ENCODE measurements at places on chromosomes 7 and 10.

- DNase-seq: no peak
Observed at GRCh38 chr10:4545062-4545461, 280.9 kb upstream of the AKR1E2 start.

GRCh38 chr7:80134536-80135308, at the start of gene GNAI1:
GNAI1 (plus strand) TSS chr7:80134831; CDS start chr7:80135161, 330 bp downstream.
- DNase-seq: no peak

DNA sequence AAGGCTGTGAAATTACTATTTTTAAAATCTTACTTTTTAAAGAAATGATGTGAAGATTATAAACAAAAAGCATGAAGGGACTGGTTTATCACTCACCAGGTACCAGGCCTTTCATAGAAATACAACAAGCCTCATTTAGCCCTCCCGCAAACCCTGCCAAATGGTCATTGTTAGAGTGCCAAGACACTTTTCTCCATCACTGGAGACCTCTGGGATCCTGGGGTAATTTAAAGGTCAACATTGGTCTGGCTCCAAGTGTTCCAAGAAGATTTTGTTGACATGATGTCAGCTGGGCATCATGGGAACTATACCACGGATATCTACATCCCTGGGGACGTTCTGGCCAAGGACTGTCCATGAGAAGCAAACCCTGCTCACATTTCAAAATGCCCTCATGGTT, 138.0 kb upstream of the FRMD4A start:
- no peak for DNase-seq

GRCh38 chr7:101235522-101235921, 2.1 kb downstream of the CLDN15 start:
- DNase-seq: no peak

DNA sequence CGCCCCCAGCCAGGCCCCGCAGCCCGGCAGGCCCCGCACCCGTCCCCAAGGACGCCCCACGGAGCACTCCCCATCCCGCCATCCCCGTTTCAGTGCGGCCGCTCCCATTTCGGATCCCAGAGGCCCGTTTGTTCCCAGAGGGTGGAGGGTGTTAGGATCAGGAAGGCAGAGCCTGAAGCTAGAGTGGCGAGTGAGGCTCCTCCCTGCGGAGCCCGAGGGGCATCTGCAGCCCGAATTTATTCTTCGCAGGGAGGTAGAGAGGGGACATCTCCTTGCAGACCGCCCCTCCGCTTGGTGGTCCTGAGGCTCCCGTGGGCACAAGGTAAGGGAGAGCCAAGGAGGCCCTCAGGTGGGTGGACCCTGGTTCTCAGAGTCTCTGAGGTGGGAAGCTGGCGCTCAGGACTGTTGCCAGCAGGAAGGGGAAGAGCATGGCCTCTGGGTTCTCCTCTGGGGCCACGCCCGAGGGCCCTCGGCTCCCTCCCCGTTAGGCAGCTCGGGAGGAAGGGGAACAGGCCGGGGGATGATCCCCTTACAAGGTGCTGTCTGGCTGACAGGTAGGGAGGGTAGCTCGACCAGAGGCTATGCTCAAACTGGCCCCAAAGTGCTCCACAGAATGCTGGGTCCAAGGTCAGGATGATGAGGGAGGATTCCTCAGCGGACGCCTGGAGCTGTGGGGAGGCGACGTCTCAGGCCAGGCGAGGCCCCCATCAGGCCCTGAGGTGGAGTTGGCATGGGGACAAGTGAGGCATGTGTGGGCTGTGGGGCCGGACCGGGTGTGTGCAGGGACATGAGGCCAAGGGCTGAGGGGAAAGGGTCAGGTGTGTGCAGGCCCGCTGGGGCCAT, 17.4 kb downstream of the POLL start:
- DNase-seq: no peak

DNA sequence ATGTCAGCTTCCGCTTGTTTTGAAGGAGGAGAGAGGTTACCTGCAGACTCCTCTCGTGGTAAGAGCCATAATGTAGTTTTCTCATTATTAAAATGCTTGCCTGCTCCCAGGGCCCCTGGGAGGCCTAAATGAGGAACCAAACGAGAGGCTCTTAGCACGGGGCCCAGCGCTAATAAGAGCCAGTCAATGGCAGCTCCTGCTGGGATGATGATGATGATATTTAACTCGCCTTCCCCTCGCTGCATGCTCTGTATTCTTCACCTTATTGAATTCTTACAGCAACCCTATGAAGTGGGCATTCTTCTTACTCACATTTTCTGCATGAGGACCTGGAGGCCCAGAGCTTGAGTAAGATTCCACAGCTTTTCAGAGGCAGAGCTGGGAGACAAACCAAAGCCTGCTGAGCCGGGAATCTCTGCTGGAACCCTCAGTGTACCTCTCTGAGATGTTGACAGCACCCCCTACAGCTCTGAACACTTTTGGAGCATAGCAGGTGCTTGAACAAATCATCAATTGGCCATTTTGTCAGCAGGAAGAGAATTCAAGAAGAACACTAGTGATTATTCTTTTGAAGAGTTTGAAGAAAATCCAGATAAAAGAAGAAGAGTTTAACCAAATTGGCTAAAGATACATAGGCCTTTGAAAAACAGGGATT, 93.1 kb upstream of the HABP2 start:
- DNase-seq: no peak

DNA sequence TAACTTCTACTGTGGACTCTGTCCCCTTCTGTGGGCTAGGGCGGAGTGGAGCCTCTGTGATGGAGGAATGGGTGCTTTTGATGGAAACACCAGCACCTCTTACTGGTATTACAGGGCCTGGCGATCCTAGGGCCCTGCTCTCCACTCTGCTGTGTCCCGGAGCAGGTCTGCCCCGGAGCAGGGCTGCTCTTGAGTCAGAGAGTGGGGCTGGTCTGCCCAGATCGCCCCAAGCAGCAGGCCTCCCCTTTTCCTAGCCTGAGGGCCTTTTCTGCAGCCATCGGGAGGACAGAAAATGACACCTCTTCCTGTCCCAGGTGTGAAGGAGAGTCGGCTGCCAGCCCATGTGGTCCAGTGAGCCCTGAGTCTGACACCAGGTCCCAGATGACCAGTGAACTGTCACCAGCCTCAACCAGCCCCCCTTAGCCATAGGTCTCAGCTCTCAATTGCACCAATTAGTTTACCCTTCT, 1.4 kb downstream of the ZNF282 start:
- no peak for DNase-seq

GRCh38 chr10:126452245-126452644, 64.0 kb upstream of the ADAM12 start:
- DNase-seq: no peak

DNA sequence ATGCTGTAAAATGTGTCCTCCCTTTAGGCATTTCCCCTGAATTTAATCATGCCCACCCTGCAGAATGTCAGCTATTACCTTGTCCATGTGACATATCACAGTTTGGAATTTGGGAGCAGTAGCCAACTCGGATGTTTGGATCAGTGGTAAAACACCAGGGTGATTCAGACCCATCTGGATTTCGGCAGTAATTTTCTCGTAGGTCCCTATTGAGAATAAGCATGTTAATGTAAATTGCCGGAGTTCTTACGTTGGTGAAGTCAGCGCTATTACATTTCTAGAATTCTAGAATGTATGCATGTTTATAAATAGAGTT, 44.1 kb downstream of the HGF start:
- DNase-seq: no peak

- no peak for DNase-seq
Observed at GRCh38 chr10:58885686-58886345, 290.6 kb upstream of the PHYHIPL start.

DNA sequence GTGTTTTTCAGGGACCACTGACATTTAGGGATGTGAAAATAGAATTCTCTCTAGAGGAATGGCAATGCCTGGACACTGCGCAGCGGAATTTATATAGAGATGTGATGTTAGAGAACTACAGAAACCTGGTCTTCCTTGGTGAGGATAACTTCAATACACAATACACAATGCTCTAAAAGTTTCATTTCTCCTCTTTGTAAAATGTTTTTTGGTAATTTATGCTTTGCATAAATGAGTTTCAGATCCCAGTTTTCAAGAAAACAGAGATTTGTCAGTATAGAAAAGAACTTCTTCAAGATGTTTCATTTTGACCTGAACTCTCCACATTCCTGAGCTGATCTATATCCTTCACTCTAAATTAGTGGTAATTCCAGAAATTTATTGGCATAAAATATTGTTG, 14.2 kb downstream of the ZNF92 start:
- DNase-seq: no peak

DNA sequence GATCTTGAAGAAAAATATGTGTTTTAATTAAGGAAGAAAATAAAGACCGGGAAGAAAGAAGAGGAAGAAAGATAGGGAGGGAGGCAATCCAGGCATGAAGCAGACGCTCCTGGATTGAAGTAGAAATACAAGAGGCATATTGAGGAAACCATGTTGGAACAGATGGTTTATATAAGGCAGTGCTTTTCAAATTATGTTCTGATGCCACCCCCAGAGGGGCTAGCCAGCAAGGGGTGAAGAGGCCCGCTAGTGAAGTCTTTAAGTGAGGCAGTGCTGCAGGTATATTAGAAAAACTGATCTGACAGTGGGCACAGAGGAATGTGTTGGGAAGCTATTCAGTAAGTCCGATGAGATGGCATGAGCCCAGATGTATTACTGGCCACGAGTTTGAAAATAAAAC, 40.1 kb downstream of the REEP3 start:
- no peak for DNase-seq

DNA sequence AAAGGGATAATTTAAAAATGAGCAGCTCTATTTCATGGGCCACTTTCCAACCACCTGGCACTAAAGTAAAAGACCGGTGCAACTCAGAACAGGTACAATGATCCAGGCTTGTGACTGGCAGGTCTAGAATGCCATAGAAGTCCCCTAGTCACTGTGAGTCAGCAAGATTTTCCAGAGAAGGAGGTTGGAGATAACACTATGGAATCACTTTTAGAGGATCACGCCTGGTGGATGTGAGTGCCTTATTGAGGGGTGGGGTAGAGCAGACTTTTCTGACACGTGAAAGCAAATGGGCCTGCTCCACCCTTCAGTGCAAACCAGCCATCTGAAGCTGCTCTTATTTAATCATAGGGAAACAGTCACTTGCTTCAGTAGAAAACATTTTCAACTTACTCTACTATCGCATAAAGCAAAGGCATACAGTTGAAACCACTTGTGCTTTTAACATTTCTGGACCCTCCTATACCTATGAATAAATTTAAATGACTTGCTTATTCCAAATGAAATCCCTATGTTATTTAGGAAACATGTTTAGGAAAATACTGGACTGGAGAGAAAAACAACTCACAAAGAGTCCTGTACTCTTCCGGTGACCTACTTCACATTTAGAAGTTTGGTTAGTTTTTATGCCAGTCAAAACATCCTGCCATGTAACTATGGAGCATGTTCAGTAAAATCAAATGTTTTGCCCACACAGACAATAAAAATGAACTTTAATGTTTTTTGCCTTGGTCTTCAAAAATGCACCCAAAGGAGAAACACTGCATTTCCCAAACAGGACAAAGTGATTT, 21.5 kb upstream of the AKR1C1 start:
- no peak for DNase-seq

DNA sequence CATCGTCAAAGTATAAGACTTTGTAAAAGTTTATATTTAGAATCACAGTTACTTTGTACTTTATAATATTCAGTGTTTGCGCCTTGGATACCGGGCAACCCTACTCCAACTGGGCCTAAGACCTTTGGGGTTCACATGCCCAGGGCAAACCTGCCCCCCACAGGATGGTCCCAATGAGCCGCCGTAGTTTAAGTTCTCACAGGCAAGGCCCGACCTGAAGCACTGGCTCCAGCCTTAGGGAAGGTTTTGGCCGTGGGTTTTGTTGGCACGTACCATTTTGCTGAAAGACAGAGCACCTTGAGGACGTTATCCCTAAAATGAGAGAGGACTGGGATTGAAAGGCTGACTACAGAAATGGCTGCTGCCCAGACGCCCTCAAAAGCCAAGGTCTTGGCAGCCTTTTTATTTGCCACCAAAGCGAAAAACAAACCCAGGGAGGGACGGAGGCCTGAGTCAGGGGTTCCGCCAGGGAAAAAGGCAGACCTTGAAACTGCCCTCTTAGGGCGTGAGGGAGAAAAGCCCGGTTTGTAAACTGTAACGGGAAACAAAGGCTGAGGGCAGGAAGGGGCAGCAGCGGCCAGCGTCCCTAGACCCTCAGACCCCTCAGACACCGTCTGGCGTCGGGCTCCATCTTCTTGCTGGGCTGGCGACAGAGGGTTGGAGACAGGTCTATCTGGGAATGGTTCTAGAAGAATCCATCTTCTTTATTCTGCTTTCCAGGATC, at the start of gene CCDC172:
CCDC172 (plus strand) TSS at position 222 of the 724 bp plus-strand sequence. CDS start 564 bp downstream, outside the sequence.
- no peak for DNase-seq

DNA sequence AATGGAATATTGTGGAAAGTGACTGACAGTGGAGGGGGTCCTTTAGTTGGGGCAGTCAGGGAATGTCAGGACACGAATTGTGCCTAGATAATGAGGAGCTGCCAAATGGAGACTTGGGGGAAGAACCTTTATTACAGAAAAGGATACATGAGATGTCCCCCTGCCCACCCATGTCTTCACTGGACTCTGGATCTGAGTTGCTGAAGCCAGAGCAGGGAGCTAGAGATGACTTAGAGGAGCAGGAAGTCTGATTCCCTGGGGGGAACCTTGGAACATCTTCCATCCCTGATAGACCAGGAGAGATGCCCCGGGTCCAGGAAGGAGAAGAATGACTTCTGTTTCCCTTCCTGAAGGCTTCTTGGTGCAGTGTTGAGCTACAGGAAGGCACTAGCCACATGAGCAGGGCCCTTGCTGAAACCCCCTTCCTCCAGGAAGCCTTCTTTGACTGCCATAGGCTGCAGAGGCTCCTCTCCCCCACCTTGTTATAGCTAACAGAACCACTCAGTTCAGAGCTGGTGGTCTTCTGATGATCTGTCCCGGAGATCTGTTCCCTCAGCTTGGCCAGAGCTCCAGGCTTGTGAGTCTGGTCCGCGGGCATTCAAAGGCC, 747 bp upstream of the NEURL1 start:
- DNase-seq: no peak

DNA sequence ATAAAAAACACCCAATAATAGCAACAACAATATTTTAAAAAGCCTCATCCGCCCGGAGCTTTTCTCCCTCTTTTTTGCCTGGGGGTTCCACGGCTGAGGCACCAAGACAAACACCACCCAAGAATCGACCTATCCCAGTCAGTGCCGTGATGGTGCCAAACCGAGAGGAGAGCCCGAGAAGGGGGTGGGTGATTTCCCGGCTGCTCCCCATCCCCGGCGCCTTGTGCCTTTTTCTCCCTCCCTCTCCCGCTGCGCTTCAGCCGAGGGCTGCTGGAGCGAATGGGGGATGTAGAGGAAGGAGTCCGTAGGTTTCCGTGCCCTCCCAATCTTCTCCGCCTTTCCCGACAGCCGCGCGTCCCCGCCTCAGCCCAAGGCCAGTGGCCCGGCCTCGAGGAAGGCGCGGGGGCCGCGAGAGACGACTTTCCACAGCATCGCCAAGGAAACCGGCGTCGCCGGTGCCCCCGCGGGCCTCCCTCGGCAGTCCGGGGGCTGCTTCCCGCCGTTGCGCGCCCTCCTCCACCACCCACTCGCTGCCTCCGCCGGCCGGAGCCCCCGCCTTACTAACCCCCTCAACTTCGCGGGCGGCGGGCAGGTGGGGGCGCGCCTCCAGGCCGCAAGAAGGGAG, 1.3 kb downstream of the EGR2 start:
- no peak for DNase-seq

DNA sequence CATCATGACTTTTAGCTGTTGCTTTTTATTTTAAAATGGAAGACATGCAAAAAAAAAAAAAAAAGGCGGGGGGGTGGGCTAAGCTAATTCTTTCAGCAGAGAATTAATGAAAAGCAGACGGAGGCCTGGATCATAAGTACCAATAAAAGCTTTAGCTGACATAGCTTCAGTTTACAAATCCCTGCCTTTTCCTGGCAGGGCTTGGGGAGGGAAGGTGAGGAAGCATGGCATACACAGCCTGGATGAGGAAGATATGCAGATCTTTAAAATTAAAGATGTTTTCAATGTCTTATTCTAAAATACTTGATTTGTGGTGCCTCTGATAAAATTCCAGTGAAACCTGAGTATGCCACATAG, 57.0 kb downstream of the ICA1 start:
- DNase-seq: no peak
